ENCODE measurements at places on chromosomes 11 and 22. TPM values are rescaled to one million over a fixed set of nuclear protein-coding genes. Genes with fewer than 3 reads are reported as not detected.

Gene LGR4
- total RNA-seq: 50.3 TPM

Gene SLCO2B1
- 4.5 TPM for total RNA-seq

Gene CCDC73
- total RNA-seq: not detected

Gene IGLL5
- not detected for total RNA-seq
